Hepatocyte (in vitro differentiated cells): ENCODE measurements at places on chromosomes 1 and 21. TPM values are rescaled to one million over a fixed set of nuclear protein-coding genes. Genes with fewer than 3 reads are reported as not detected.

The VASH2 gene
- polyA plus RNA-seq, result 0.96 and 3.0 TPM in 2 replicates

The HSD11B1 gene
- polyA plus RNA-seq, result not detected in 2 replicates

The AMPD1 gene
- polyA plus RNA-seq, result not detected in 2 replicates

The GCSAML gene
- not detected in 2 replicates for polyA plus RNA-seq

The TFF1 gene
- polyA plus RNA-seq, result 140 and 221 TPM in 2 replicates

The LRRN2 gene
- 25.5 and 27.9 TPM in 2 replicates for polyA plus RNA-seq

The PGLYRP4 gene
- not detected in 2 replicates for polyA plus RNA-seq

The GJA4 gene
- 3.7 and 7.7 TPM in 2 replicates for polyA plus RNA-seq

The AMY1B gene
- polyA plus RNA-seq, result not detected in 2 replicates

The SPRR4 gene
- polyA plus RNA-seq, result not detected in 2 replicates

The MNDA gene
- polyA plus RNA-seq, result not detected in 2 replicates

The VHLL gene
- polyA plus RNA-seq, result not detected in 2 replicates

The ZYG11B gene
- 5.4 and 8.0 TPM in 2 replicates for polyA plus RNA-seq

The ANKRD34A gene
- 0.76 and 0.83 TPM in 2 replicates for polyA plus RNA-seq

The KDF1 gene
- 17.2 and 21.9 TPM in 2 replicates for polyA plus RNA-seq

The GREM2 gene
- 4.0 and 5.6 TPM in 2 replicates for polyA plus RNA-seq

The LCE1A gene
- not detected in 2 replicates for polyA plus RNA-seq

The GJA8 gene
- polyA plus RNA-seq, result not detected in 2 replicates

The CFHR5 gene
- polyA plus RNA-seq, result 0.36 TPM in 1 of 2 replicates, not detected in the other

The F11R gene
- polyA plus RNA-seq, result 148 and 149 TPM in 2 replicates

GRCh38 chr1:22350171-22350923 lies 101.3 kb upstream of the ZBTB40 start:
- DNase-seq, result no peak

DNA sequence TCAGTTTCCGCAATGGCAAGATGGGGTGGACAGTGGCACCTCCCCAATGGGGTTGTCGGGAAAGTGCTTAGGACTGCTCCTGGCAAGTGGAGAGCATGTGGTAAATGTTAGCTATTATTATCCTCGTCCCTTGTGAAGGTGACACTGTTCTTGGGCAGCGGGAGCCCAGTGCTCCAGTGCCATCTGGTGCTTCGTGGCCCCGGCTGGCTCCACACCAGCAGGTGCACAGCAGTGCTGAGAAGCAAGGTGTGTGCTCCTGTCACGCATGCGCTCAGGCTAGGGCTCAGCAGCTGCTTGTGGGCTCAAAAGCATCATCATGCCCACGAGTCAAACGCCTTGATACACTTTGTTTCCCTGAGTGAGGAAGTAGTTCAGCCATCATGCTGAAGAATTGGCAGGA lies 24.9 kb upstream of the KCNC4 start:
- DNase-seq, result no peak

GRCh38 chr1:84370831-84371394 lies 27.4 kb upstream of the DNASE2B start:
- DNase-seq, result no peak

GRCh38 chr1:244980605-244981004 lies 116.3 kb upstream of the HNRNPU start:
- no peak for DNase-seq

GRCh38 chr1:17539477-17540254 lies at the start of gene ARHGEF10L:
Gene ARHGEF10L, plus strand, starts transcription at chr1:17539698. Its CDS starts 40,898 bp downstream, at chr1:17580596.
- DNase-seq, result peak; percentile 69

- peak; percentile 72 for DNase-seq
These were observed 56.6 kb upstream of the RPL11 start for GRCh38 chr1:23634840-23635651.

GRCh38 chr1:1085911-1086841 lies 12.1 kb upstream of the RNF223 start:
- DNase-seq, result no peak

DNA sequence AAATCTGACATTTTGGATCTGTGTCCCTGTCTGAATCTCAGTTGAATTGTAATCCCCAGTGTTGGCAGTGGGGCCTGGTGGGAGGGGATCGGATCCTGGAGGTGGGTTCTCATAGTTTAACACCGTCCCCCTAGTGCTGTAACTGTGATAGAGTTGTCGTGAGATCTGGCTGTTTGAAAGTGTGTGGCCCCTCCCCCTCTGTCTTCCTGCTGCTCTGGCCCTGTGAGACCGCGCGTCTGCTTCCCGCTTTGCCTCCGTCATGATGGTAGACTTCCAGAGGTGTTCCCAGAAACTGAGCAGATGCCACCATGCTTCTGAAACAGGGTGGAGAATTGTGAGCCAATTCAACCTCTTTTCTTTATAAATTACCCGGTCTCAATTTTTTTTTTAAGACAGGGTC lies 25.0 kb downstream of the AGPAT3 start:
- DNase-seq, result no peak

DNA sequence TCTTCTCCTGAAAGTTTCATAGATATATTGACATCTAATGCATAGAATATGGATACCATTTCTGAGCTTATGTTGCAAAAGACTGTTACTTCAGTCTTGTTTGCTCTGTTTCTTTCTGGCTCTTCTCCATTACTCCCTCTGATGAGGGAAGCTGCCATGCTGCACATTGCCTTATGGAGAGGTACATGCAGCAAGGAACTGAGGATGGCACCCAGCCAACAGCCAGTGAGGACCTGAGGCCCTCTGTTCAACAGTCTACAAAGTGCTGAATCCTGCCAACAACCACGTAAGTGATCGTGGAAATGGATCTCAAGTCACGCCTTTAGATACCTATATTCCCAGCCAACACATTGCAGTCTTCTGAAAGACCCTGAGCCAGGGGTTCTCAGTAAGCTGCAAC lies 66.6 kb upstream of the ADAMTS5 start:
- no peak for DNase-seq

GRCh38 chr1:218330043-218330623 lies 15.0 kb upstream of the TGFB2 start:
- peak; percentile 25 for DNase-seq

DNA sequence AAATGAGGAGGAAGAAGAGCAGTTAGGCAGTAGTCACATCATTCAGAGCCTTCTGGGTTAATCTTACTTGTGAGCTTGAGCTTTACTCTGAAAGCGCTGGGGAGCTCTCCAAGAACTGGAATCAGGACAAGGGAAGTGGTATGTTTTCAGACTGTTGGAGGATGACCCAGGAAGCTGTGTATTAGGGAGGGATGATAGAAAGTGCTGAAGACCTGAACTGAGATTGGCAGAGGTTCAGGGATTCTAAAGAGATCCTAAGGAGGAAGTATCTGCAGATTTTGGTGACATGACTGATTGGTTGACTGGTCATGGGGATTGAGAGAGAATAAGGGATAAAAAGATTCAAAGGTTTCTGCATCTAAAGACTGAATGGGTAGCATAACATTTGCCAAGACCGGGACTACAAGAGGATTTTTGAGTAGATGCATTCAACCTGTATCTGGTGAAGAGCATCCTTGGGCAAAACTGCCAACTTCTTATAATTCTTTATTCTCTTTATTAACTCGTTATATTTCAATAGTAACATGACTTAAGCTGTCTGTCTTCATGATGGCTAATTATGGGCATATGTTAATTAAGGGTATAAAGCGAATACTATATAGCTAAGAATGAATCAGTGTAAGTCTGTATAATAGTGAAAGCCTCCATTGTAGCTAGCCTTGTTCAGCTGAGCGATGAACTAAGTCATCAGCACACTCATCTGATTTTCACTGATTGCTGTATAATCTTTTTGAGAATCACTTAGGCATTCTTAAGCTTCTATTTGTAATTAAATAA lies 41.8 kb downstream of the XCL1 start:
- no peak for DNase-seq

GRCh38 chr1:9031484-9032259 lies 5.4 kb upstream of the SLC2A7 start:
- no peak for DNase-seq

DNA sequence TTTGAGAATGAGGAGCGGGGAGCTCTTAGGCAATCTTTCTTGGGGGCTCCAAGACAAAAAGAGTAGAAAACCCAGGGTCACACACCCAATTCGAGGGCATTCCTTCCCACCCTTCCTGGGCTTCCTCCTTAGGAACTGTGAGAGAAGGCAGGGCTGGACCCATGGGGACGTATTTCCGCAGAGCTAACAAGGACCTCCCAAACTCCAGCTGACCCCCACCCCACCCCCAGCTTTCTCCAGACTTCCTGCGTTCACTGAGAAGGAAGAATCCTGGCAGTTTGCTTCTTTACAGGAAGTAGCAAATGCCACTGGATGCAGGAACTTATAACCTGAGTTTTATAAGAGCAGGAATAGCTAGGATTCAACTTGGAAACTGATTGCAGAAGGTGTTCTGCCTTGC lies 2.7 kb upstream of the LHX9 start:
- no peak for DNase-seq

GRCh38 chr1:22749503-22749902 lies 38.9 kb downstream of the EPHB2 start:
- DNase-seq, result no peak

DNA sequence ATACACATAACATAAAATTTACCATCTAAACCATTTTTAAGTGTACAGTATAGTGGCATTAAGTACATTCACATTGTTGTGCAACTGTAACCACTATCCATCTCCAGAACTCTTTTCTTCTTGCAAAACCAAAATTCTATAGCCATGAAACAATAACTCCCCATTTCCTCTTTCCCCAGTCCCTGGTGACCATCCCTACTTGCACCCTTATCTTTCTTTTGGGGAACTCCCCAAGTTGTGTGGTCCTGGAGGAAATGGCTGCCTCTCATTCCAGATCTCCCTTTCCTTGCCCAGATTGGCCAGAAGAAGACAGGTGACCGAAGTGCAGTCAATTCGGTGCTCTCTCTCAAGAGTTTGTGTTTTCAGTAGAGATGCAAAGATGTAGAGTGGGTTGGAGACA lies 389.6 kb upstream of the C1orf87 start:
- DNase-seq, result no peak

- peak; percentile 37 for DNase-seq
These were observed 68.9 kb downstream of the NMNAT2 start for GRCh38 chr1:183349201-183349711.

DNA sequence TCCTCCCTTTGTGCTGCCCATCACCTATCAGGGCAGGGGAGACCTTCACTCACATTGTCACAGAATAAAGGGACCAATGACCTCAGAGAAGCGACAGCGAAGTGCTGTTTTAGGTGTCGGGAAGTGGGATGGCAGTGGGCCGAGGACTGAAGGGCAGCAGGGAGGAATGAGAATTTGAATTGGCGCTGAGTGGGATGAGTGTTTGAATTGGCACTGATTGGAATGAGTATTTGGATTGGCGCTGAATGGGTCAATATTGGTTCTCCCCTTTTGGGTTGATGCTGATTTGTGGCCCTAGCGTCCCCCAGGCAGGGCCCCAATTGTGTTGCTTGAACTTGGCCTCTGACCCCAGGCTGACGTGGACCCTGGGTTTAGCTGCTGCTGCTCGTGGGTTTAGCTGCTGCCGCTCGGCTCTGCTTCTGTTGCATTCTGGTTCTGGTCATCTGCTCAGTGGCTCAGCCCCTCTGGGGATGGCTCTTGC lies 12.4 kb upstream of the UMODL1 start:
- no peak for DNase-seq

GRCh38 chr1:54402896-54403295 lies 3.3 kb downstream of the SSBP3 start:
- no peak for DNase-seq

- no peak for DNase-seq
These were observed 247.3 kb downstream of the BACH1 start for GRCh38 chr21:29546071-29546470.

GRCh38 chr1:66395202-66396061 lies 138.5 kb upstream of the SGIP1 start:
- DNase-seq, result peak; percentile 17
